ENCODE measurements at places on chromosomes 6 and 20.

- DNase-seq = no peak
Measured at GRCh38 chr6:13281686-13282085, 46.7 kb downstream of the TBC1D7 start.

GRCh38 chr20:48773837-48774418 is 53.9 kb downstream of the PREX1 start:
- no peak for DNase-seq

- DNase-seq = no peak
Measured at GRCh38 chr20:61178551-61179071, 73.5 kb upstream of the CDH4 start.

- no peak for DNase-seq
Measured at GRCh38 chr6:27092316-27092692, 155.2 kb upstream of the PRSS16 start.

DNA sequence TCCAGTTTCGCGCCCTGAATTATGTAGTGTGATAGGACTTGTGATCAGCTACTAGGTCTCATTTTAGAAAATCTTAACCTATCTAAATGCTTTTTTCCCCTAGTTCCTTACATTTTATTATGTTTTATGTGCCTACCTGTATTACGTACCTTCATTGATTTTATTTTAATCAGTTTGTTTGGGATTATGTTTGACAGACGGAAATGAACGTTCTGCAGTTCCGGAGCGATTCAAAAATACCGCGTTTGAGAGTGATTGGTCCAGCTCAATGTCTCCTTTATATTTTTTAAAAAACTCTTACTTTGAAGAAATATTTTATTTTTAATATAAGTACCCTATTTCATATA is 114.3 kb upstream of the BTN3A2 start:
- no peak for DNase-seq

- no peak for DNase-seq
Measured at GRCh38 chr6:3779574-3779849, 28.0 kb upstream of the PXDC1 start.

GRCh38 chr20:35831029-35831428 is 59.2 kb downstream of the PHF20 start:
- no peak for DNase-seq

GRCh38 chr6:67127041-67127440 is 1420.0 kb upstream of the EYS start:
- DNase-seq = no peak

DNA sequence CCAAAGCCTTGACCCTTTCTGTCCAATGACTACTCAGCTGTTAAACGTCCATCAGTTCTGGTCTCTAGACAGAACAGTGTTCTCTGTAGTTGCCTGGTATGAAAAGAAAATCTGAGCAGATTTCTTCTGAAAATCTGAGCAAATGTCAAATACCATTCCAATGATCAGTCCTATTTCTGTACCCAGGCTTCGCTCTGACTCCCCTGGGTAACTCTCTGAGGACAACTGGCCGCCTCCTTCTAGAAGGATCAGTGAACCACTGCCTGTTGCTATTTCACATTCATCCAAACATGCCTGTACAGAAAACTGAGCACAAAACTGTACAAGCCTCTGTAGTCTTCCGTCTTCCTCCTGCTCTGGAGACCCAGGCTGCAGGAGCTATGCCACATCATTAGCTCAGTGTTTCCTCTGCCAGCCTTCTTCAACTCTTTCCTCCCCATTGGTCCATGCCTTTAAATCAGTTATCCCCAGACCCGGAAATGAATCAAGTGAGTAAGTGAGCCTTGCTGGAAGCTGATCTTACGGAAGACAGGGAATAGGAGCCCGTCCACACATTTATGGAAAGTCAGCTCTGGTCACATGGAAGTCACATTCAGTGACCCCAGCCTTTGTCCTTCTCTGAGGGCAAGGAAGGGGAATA is 63.3 kb downstream of the DAAM2 start:
- DNase-seq = no peak

DNA sequence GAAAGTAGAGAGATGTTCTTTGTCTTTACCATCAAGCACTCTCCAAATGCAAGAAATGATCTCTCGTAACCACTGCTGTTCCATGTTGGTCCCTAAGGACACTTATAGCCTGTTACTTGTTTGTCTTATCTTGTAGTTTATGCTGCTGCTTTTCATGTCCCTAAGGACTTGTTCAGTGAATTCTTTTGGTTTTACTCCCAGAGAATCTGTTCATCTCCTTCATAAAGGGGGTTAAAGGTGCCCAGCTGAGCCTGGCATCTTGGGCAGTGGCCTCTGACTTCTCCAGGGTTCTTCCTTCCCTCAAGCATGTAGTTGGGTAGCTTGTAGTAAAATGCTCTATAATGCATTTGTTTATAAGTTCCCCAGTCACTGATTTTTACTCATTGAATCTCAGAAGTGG is 864 bp upstream of the PKIG start:
- DNase-seq = no peak

GRCh38 chr6:84687431-84687830 is 77.0 kb downstream of the TBX18 start:
- DNase-seq = no peak

All from urothelium cell line (cell line).